ENCODE measurements at places on chromosomes 7 and 10. TPM values are rescaled to one million over a fixed set of nuclear protein-coding genes. Genes with fewer than 3 reads are reported as not detected.

- no peaks in the 10 kb centered on the region for H3K4me1 ChIP-seq
- no peaks in the 10 kb centered on the region for H3K36me3 ChIP-seq
- H3K27ac ChIP-seq, result no peak overlapping the region
- no peak for DNase-seq
- H3K27me3 ChIP-seq, result no peaks in the 10 kb centered on the region
Measured at GRCh38 chr10:121183236-121183635, 332.1 kb downstream of the WDR11 start.

- peaks cover 7% of the 10 kb centered on the region for H3K4me1 ChIP-seq
- no peak for DNase-seq
- H3K27me3 ChIP-seq, result no peaks in the 10 kb centered on the region
- no peaks in the 10 kb centered on the region for H3K36me3 ChIP-seq
- no peak overlapping the region for H3K27ac ChIP-seq
- no peak overlapping the region for H3K4me3 ChIP-seq
Measured at GRCh38 chr10:43978091-43978490, 329.4 kb upstream of the ZNF32 start.

Gene KCNH2
- total RNA-seq, result 5.6 TPM

GRCh38 chr7:142385491-142386340, 127.9 kb upstream of the PRSS58 start:
- peaks cover 6% of the 10 kb centered on the region for H3K27me3 ChIP-seq
- DNase-seq, result no peak
- H3K4me1 ChIP-seq, result peaks cover 27% of the 10 kb centered on the region
- H3K4me3 ChIP-seq, result peak overlapping the region; percentile 86
- no peaks in the 10 kb centered on the region for H3K36me3 ChIP-seq

GRCh38 chr7:106612432-106612831, 48.5 kb downstream of the CCDC71L start:
- peaks cover 6% of the 10 kb centered on the region for H3K36me3 ChIP-seq
- no peaks in the 10 kb centered on the region for H3K27me3 ChIP-seq
- no peak overlapping the region for H3K4me3 ChIP-seq
- no peaks in the 10 kb centered on the region for H3K4me1 ChIP-seq
- DNase-seq, result no peak

DNA sequence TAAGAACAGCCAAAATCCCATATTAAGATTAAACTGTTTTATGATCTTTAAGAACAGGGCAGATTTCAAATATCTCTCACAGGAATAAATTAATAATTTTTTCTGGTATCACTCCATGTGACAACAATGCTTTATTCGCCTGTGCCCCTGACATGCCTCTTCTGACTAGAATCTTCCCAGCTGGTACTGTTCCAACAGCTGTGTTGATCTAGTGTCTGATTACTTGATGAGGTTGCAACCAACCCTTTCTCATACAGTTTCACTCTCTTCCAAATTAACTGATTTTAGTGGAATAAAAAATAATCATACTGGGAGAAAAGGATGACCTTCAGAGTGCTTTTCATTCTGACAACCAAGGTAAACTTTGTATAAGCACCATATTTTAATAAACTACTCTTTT, 151.9 kb downstream of the CHRM2 start:
- H3K27me3 ChIP-seq, result no peaks in the 10 kb centered on the region
- no peak overlapping the region for H3K4me3 ChIP-seq
- H3K27ac ChIP-seq, result no peak overlapping the region
- DNase-seq, result no peak
- H3K4me1 ChIP-seq, result no peaks in the 10 kb centered on the region
- H3K36me3 ChIP-seq, result no peaks in the 10 kb centered on the region

Gene CCDC126
- 7.5 TPM for total RNA-seq

Gene CALN1
- total RNA-seq, result not detected

Gene CALML3
- not detected for total RNA-seq

Gene PTPRN2
- 0.57 TPM for total RNA-seq

DNA sequence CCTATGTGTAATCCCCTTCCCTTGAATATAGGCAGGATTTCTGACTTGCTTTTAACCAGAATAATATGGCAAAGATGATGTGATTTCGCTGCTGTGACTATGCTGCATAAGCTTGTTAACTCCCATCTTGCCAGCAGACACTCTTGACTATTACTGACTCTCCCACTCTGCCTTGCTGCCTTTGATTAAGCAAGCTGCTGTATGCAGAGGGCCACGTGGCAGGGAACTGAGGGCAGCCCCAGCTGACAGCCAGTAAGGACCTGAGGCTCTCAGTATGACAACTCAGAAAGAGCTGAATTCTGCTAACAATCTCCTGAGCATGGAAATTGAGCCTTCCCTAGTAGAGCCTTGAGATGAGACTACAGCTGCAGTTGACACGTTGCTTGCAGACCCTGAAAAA, 279.4 kb upstream of the CACNA2D1 start:
- no peaks in the 10 kb centered on the region for H3K27me3 ChIP-seq
- H3K4me1 ChIP-seq, result no peaks in the 10 kb centered on the region
- no peak for DNase-seq
- no peaks in the 10 kb centered on the region for H3K36me3 ChIP-seq
- H3K4me3 ChIP-seq, result no peak overlapping the region

GRCh38 chr7:134669845-134670373, 23.3 kb downstream of the BPGM start:
- DNase-seq, result peak; percentile 47
- H3K27me3 ChIP-seq, result no peaks in the 10 kb centered on the region
- peak overlapping the region; percentile 81 for H3K4me3 ChIP-seq
- peak overlapping the region; percentile 95 for H3K27ac ChIP-seq

- DNase-seq, result no peak
- H3K4me1 ChIP-seq, result peaks cover 6% of the 10 kb centered on the region
- no peaks in the 10 kb centered on the region for H3K27me3 ChIP-seq
- H3K36me3 ChIP-seq, result peaks cover 6% of the 10 kb centered on the region
- H3K27ac ChIP-seq, result peak overlapping the region; percentile 14
- no peak overlapping the region for H3K4me3 ChIP-seq
Measured at GRCh38 chr7:99573257-99573656, 14.8 kb downstream of the ZNF655 start.

DNA sequence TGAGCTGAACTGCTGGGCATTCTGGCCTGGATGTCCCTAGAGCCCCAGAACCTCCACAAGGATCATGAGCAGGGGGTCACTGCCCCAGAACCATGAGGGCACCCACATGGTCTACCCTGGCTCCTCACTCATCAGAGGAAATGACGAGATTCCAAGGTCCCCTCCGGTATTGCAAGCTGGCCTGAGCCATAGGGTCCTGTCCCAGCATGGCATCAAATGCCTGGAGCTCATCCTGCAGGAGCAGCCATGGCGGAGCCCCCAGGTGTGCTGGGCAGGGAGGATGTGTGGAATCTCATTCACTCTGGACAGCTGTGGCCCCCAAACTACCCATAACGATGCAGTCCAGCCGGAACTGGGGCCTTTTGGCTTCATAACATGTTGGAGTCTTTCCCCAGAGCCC, 66.6 kb upstream of the ANTXRL start:
- no peak overlapping the region for H3K4me3 ChIP-seq
- peaks cover 21% of the 10 kb centered on the region for H3K4me1 ChIP-seq
- peaks cover 9% of the 10 kb centered on the region for H3K36me3 ChIP-seq
- no peaks in the 10 kb centered on the region for H3K27me3 ChIP-seq
- no peak overlapping the region for H3K27ac ChIP-seq

- H3K27ac ChIP-seq, result peak overlapping the region; percentile 6
Measured at GRCh38 chr10:21689881-21690280, 155.8 kb downstream of the MLLT10 start.

Gene DRGX
- not detected for total RNA-seq

- no peaks in the 10 kb centered on the region for H3K36me3 ChIP-seq
- no peaks in the 10 kb centered on the region for H3K27me3 ChIP-seq
- H3K4me1 ChIP-seq, result peaks cover 9% of the 10 kb centered on the region
- no peak overlapping the region for H3K27ac ChIP-seq
- no peak for DNase-seq
- no peak overlapping the region for H3K4me3 ChIP-seq
Measured at GRCh38 chr7:77979219-77979618, 180.6 kb downstream of the PHTF2 start.

Gene CDH23
- total RNA-seq, result 8.1 TPM

Gene HKDC1
- total RNA-seq, result 8.2 TPM

DNA sequence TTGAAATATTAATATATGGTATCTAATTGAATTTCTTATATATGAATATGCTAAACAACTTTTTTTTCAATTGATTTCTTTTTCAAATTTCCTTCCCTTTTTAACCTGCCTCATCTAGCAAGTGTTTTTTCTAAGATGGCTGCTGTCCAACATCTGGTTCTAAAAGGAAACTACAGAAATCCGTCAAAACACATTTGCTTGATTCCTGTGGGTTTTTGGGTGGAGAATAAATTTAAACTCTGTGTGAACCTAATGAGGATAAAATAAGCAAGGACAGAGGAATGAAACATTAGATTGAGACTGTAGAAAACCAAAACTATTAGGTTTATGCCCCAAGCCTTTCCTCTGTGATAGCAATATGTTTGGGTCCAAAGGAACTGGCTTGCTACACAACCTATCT, 75.5 kb upstream of the STARD3NL start:
- H3K27me3 ChIP-seq, result peaks cover 38% of the 10 kb centered on the region
- H3K27ac ChIP-seq, result no peak overlapping the region
- H3K36me3 ChIP-seq, result peaks cover 2% of the 10 kb centered on the region
- no peak overlapping the region for H3K4me3 ChIP-seq

- H3K4me1 ChIP-seq, result peaks cover 3% of the 10 kb centered on the region
- DNase-seq, result no peak
- peaks cover 2% of the 10 kb centered on the region for H3K36me3 ChIP-seq
Measured at GRCh38 chr7:38630720-38631673, at the start of gene AMPH. Gene AMPH, minus strand, starts transcription at chr7:38631373. Its CDS starts 22 bp downstream, at chr7:38631351.

Gene GLI3
- total RNA-seq, result 0.34 TPM

DNA sequence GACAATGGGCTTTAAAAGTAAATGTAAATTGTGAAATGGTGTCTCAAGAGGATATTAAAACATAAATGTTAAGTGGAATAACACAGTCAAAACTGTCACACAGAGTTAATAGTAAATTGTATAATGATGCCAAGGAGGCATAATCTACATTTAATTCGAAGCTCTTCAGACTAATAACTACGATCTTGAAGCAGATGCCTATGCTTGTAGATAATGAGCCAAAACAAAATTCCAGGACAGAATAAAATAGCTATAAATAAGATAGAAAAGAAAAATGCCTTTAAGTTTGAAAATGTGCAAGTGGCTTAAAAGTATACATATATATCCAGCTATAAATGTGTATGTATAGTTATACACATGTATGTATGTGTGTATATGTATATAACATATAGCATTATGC, 17.5 kb downstream of the TWIST1 start:
- H3K27ac ChIP-seq, result no peak overlapping the region
- no peak for DNase-seq
- H3K4me3 ChIP-seq, result no peak overlapping the region
- H3K27me3 ChIP-seq, result peaks cover 10% of the 10 kb centered on the region
- no peaks in the 10 kb centered on the region for H3K4me1 ChIP-seq

- no peak for DNase-seq
- no peaks in the 10 kb centered on the region for H3K36me3 ChIP-seq
- H3K4me3 ChIP-seq, result no peak overlapping the region
- H3K27me3 ChIP-seq, result peaks cover 9% of the 10 kb centered on the region
- H3K4me1 ChIP-seq, result peaks cover 7% of the 10 kb centered on the region
Measured at GRCh38 chr10:85621562-85621961, 745.0 kb downstream of the GRID1 start.

GRCh38 chr10:104406715-104407650, 53.4 kb downstream of the CFAP58 start:
- H3K36me3 ChIP-seq, result peaks cover 4% of the 10 kb centered on the region
- no peak overlapping the region for H3K27ac ChIP-seq
- H3K4me3 ChIP-seq, result no peak overlapping the region
- peaks cover 3% of the 10 kb centered on the region for H3K4me1 ChIP-seq
- no peak for DNase-seq

GRCh38 chr10:66931340-66931948, 5.6 kb downstream of the LRRTM3 start:
- no peak overlapping the region for H3K27ac ChIP-seq
- no peaks in the 10 kb centered on the region for H3K36me3 ChIP-seq
- no peak overlapping the region for H3K4me3 ChIP-seq
- DNase-seq, result no peak

Gene KIAA1549
- 0.21 TPM for total RNA-seq

Gene AP1S1
- 11.7 TPM for total RNA-seq

DNA sequence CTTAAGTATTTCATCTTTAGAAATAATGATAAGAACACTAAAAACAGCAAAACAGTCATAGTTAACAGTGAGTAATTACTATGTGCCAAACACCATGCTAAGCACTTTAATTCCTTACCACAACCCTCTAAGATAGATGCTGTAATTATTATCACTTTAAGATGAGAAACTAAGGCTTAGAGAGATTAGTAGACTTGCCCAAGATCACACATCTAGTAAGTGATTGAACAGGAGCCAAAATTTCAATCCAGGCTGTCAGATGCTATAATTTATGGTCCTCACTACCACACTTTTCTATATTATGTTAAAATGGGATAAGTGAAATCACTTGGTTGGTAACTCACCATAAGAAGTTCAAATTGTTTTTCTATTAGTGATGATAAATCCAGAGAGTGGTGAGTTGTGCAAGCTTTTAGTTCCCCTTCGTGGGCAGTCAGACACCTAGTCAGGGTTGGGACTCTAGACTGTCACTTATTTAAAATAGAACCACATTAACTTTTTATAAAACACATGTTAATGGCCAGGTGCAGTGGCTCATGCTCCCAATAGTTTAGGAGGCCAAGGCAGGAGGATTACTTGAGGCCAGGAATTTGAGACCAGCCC, 85.9 kb upstream of the GATA3 start:
- no peak overlapping the region for H3K4me3 ChIP-seq
- H3K36me3 ChIP-seq, result peaks cover 17% of the 10 kb centered on the region
- no peak for DNase-seq
- no peaks in the 10 kb centered on the region for H3K27me3 ChIP-seq
- no peak overlapping the region for H3K27ac ChIP-seq

DNA sequence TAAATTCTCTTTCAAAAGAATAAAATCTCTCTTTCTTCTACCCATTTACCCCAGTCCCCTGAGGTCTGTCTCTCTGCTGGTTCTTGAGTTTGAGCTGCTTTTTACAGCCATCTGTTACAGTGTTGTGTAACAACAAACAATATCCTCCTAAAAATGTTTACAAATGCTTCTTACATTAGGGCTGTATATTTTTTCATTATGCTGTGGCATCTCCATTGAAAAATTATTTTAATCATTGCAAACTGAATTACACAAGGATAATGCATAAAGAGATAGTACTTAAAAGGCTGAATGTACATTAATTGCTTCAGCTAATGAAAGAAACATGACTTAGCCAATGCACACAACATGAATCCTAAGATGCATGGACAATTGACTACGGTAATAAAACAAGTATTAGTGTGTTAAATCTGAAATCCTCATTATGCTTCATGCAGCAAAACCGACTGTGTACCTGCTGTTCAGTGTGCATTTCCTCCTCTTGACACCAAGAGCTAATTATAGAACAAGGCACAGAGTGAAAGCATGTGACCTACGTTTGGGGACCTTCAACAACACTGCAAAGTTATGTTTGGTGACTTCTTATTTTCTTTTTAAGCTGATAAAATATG, 181.7 kb upstream of the RHOBTB1 start:
- H3K4me3 ChIP-seq, result no peak overlapping the region
- peaks cover 38% of the 10 kb centered on the region for H3K27me3 ChIP-seq
- H3K4me1 ChIP-seq, result no peaks in the 10 kb centered on the region
- no peak for DNase-seq
